Activated T-helper 9 cell treated with anti-CD3 and anti-CD28 coated beads, Interleukin-2, amount 50 U/mL, for 16 hours (primary cell): ENCODE measurements at places on chromosomes 2 and 18.

DNA sequence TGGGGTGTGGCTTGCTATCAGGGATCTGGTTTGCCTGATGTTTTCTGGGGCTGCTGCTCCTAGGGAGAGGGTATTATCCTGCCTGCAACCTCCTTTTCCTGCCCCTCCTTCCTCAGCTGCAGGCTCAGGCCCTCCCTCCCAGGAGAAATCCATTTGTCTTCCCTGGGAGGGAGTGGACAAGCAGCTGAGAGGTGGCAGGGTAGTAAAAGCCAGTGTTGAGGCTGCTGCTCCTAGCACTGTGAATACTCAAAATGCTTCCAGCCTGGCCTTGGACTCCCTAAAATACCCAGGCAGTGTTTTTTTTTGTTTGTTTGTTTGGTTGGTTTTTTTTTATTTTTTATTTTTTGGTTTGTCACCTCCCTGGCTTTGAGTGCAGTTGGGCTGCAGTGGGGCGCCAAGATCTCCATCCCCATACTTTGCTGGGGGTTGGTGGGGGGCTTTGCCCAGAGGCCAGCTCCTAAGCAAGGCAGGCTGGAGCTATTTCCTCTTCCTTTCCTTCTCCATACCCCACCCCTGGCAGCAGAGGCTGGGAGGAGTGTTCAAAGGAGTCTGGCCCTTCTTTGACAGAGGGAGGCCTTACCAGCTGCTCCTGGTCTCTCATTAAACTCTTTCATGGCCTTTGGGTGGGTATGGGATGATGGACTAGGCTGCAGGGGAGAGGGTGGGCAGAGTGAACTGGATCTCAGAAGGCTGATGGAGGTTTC lies 13.6 kb downstream of the HOXD3 start:
- no peak for DNase-seq

DNA sequence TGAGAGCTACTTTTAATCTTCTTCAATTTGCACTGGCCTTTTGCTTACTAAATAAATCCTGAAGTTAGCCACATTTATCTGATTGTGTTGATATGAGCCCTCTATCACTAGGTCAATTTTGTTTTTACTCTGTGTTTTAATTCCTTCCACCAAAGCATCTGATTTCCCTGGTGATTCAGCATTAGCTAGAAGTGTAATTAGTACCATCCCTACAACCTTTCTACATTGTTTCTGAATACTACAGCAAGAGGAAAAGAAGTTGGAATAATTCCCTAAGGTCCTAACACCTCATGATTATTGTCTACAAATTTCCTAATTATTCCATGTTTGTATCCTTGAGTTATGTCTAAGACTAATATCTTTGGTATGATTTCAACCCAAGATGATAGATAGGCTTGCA lies 1093.6 kb downstream of the SUCLG1 start:
- no peak for DNase-seq

DNA sequence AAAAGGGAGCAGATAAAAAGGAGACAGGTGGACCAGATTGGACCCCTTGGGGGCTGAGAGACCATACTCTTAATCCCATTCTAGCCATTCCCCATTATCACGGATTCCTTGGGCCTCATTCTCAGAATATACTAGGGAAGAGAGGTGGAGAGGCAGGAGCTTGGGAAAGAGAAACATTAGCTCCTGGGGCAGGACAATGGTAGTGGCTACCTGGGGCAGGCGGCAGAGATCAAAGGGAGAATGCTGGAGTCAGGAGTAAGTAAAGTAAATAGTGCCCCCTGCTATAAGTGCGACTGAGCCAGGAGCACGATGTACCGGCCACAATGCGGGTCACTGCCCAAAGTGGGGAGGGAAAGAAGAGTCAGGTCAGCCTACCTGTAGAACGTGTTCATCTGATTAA lies 20.4 kb upstream of the IHH start:
- DNase-seq = no peak

DNA sequence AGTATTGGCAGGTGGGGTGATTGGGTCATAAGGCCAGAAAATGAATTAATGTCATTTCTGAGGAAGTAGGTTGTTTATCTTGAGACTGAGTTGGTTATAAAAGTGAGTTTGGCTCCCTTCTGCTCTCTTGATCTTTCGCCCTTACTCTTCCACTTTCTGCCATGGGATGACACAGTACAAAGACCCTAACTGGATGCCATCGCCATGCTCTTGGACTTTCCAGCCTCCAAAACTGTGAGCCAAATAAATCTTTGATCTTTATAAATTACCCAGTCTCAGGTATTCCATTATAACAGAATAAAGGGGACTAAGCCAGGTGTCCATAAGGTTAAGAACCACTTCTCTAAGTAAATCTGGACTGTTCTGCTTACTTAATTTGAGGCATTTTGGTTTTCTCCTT lies 44.4 kb downstream of the MAP4K3 start:
- no peak for DNase-seq

GRCh38 chr2:169755083-169755870 lies 21.6 kb downstream of the KLHL23 start:
- no peak for DNase-seq
